ENCODE measurements at places on chromosomes 5 and 9. TPM values are rescaled to one million over a fixed set of nuclear protein-coding genes. Genes with fewer than 3 reads are reported as not detected.
A peak's percentile ranks its signal among the peaks of the same experiment; 100 is the strongest.

KIF20A gene
- total RNA-seq = 63.6 TPM

ALDOB gene
- total RNA-seq = not detected

LCN6 gene
- not detected for total RNA-seq

XRCC4 gene
- 10.2 TPM for total RNA-seq

CYSTM1 gene
- 27.2 TPM for total RNA-seq

MAN2A1 gene
- 26.3 TPM for total RNA-seq

JAKMIP2 gene
- total RNA-seq = not detected

GRXCR2 gene
- total RNA-seq = not detected

FRRS1L gene
- not detected for total RNA-seq

- DNase-seq = no peak
Observed at GRCh38 chr9:123550012-123550411, 194.0 kb downstream of the CRB2 start.

DNA sequence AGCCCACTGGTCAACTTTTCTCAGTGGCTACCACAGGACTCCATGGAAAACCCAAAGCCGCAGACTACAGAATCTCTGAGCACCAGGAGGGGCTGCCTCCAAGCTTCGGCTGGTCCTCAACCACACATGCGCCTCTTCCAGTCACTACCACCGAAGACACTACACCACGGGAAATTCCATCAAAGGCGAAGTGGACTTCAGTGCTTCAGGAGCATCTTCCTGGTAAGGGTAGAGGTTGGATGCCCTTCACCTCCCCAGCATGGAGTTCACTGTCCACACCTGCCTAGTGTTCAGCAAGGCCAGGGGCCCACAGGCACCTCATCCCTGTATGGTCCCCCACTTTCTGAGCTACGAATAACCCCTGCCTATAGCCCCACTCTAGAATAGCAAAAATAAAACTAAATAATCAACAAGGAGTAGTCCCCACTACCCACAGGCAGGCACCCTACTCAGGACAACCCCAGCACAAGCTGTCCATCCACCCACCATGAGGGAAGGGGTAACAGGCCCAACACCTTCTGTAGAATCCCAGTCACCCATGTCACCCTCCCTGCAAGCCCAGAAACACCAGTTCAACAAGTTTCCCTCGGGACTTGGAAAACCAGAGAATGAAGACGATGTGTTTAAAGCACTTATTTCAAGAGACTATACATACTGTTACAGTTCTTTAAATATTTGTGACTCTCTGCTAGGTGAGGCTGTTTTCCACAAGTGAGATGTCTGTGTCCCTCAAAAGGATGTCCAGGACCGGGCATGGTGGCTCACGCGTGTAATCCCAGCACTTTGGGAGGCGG lies 2.6 kb downstream of the VDAC1 start:
- peak; percentile 44 for DNase-seq

DNA sequence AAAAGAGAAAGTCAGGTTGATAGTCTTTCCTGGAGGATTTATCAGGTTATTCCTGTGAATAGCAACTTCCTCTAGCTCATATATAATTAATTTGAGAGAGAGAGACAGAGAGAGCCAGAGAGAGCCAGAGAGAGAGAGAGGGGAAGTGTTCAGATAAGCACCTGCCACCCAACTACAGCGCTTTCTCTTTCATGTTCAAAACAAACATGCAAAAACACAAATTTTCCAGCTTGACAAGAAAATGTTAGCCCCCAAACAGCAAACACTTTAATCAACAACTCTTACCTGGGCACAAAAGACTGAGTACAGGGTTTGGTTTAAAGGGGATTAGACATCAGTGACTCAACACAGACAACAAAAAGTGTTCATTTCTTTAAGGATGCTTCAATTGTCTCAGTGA lies 61.7 kb upstream of the PLPP6 start:
- no peak for DNase-seq

GRCh38 chr5:145965804-145966203 lies 29.4 kb downstream of the SH3RF2 start:
- DNase-seq = no peak

GRCh38 chr5:147760086-147760875 lies 22.2 kb downstream of the JAKMIP2 start:
- no peak for DNase-seq

GRCh38 chr5:1090538-1090937 lies 21.3 kb downstream of the SLC12A7 start:
- no peak for DNase-seq

- no peak for DNase-seq
Observed at GRCh38 chr5:161094411-161094810, 242.4 kb upstream of the ATP10B start.

DNA sequence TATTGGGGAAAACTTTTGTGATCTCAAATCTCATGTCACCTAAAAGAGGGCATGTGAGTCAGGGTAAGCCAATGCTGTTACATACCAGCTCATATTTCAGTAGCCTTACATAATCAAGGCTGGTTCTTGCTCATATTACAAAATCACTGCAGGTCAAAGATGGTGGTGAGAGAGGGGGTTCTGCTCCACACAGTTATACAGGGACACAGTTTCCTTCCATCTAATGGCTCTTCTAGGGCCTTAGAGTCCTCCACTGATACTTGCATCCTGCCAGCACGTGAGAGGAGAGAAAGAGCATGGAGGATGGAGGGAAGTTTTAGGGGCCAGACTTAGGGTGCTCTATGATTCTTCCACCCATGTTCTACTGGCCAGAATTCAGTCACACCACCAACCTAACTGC lies 130.0 kb downstream of the LIFR start:
- no peak for DNase-seq

DNA sequence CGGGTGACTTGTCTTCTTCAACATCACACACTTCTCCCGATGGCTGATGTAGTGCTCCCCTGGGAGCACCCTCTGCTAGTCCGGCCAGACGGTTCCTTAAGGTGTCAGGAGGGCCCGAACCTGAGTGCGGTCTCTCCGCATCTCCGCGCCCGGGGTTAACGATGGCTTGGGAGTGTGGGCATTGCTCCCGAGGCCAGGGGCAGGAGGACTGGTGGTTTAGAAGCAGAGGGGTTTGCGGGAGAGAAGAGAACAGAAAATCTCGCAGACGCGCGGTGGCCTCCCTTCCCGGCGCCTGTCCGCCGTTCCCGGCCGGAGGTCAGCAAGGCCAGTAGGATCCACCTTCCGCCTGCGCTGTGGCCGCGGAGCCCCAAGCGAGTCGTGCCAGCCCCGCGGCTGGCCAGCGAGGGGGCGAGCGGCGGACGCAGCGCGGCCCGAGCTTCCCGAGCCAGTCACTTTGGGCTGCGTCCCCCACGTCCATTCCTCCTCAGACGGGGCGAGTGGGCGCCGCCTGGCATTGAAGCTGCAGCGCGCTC lies 700 bp downstream of the CDO1 start:
- DNase-seq = no peak

GRCh38 chr5:58681943-58682342 lies 99.1 kb downstream of the RAB3C start:
- DNase-seq = no peak

DNA sequence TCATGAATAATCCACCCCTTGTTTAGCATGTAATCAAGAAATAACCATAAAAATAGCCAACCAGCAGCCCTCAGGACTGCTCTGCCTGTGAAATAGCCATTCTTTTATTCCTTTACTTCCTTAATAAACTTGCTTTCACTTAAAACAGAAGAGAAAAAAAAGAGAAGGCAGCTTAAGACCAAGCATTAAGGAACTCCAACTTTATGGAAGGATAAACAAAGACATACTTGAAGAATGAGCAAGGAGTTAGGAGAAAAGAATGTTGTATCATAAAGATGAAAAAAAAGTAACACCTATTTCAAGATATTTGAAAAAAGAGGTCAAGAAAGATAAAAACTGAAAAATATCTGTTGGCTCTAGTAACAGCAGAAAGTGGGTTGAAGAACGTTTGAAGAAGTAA lies 107.6 kb downstream of the RNF180 start:
- DNase-seq = no peak

- no peak for DNase-seq
Observed at GRCh38 chr5:138705007-138705406, 48.2 kb upstream of the CTNNA1 start.

GRCh38 chr5:134948911-134949310 lies 18.8 kb upstream of the CATSPER3 start:
- DNase-seq = no peak

- DNase-seq = no peak
Observed at GRCh38 chr9:74760031-74760700, 127.6 kb downstream of the TRPM6 start.

DNA sequence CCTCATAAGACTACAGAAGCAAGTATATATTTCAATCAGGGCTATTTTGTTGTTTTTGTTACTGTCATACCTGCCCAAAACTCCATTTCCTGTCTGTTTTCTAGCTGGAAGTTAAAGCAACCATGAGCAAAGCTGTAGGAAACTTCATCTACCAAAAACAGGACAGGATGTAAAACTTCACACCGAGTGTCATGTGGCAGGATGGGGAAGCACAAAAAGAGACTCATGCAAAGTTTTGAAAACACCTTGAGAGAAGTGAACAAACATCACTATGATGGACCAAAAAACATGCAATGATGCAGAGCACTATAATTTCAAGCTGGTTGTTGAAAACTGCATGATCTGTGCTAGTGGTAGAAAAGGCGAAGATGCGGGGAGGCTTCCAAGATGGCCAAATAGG lies 6.3 kb upstream of the GZMA start:
- DNase-seq = no peak

DNA sequence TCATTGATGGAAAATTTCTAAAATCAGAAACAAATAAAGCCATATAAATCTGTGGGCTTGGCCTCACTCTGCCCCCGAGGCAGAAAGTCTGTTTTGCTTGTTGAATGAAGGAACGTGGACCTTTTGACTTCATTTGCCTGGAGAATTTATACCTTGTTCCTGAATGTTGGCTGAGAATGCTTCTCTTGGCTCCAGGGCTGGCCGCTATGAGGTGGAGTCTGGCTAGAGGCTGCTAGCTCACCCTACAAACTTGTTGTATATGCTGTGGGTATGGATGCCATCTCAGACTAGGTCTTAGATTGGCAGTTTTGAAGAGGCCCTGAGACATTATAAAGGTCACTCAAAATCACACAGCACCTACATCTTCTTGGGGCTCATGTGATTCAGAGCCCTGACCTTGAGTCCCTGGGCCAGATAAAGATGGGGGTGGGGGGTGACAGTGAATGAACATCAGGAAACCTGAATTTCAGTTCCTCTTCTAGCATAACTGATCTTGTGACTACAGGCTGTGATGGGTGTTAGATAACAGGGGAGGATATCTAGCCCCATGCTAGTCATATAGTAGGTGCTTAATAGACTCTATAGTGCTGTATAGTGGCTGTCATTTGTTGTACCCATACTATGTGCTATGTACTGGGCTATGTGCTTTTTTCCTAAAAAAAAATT lies 2.8 kb downstream of the GM2A start:
- no peak for DNase-seq

DNA sequence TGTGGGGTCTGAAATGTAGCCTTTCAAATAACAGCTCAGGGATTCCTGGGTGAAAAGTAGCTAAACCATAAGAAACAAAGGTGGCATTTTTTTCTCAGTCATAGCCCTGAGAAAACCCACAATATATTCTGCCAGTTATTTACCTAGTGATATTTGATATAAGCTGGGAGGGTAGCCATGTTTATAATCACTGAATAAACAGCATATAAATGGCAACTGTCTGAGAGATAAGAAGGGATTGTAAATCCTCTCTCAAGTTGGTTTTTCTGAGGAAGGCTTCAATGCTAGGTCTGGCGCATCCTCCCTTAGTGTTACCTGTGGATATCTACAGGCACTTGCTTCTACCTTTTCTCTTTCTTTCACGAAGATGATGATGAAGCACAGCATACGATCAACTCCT lies 1080.5 kb upstream of the DMAC1 start:
- DNase-seq = no peak

- peak; percentile 57 for DNase-seq
Observed at GRCh38 chr9:69471433-69471832, 146.4 kb downstream of the ENTREP1 start.

GRCh38 chr5:141495453-141495811 lies 6.6 kb downstream of the PCDHGC5 start:
- no peak for DNase-seq

GRCh38 chr9:12889402-12890106 lies 114.7 kb downstream of the LURAP1L start:
- no peak for DNase-seq

DNA sequence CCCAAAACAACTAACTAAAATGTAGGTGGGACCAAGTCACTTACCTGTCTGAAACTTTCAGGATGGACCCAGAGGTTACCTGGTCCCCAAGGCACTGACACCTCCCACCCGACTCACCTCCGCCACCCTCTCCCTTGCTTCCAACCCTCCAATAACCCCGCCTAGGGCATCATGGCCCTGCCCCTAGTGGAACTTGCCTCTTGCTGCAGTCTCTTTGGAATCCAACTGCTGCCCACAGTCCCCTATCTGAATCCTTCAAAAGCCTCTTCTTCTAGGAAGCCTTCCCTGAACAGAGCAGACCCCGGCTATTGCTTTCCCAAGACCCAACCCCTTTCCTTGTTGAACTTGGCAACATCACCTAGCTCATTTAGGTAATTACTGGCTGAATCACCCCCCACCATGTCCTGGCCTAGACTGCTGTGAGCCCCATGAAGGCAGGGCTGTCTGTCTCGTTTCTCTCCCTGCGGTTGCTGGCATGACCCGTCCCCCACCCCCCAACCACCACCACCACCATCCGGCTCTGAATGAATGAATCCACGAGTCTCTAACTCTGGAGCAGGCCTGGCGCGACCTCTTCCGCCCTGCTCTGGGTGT lies 9.4 kb downstream of the CRB2 start:
- no peak for DNase-seq

GRCh38 chr5:146273109-146273508 lies 65.5 kb upstream of the POU4F3 start:
- DNase-seq = no peak

DNA sequence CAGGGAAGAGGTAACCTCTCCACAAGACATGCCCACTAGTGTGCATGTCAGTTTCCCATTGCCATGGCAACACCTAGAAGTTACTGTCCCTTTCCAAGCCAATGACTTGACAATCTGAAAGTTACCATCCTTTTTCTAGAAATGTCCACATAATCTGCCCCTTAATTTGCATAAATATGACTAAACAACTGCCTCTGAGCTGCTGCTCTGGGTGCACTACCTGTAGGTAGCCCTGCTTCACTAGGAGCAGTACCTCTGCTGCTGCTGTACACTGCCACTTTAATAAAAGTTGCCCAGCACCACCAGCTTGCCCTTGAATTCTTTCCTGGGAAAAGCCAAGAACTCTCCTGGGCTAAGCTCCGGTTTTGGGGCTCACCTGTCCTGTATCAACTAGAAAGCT lies 392.4 kb downstream of the NTRK2 start:
- no peak for DNase-seq
